CMK (cell line): ENCODE measurements at places on chromosomes 2 and 18.

- no peak for DNase-seq
These were observed 956.3 kb downstream of the SLC4A3 start for GRCh38 chr2:220583725-220584124.

DNA sequence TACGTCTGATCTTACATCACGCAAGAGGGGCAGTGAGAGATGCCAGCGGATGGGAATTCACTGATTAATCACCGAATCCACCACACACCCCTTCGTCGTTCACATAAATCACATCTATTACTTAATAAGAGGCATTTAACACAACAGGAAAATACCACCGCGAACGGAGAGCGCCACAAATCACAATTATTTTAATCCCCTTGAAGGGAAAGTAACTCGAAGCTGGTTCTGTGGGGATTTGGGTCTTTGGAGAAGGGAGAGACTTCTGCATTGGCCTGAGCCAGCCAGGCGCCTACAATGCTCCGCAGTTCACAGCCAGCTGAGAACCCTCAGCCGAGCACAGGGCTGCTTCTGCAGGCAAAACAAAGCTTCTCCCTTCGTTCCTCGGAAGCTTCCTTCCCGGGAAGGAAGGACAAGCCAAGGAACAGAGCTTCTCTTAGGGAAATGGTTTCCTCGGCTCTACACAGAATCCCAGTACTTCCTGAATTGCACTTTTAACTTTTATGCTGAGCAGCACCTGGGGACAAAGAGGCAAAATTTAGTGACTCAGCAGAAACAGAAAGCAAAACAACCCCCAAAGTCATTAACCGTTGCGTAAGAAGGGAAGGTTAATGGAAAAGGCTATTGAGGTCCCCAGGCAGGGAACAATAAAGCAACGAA, at the start of gene LRP1B:
Gene LRP1B, minus strand, starts transcription at position 7 of the 660 bp plus-strand sequence. CDS start 287 bp downstream, outside the sequence.
- no peak for DNase-seq

DNA sequence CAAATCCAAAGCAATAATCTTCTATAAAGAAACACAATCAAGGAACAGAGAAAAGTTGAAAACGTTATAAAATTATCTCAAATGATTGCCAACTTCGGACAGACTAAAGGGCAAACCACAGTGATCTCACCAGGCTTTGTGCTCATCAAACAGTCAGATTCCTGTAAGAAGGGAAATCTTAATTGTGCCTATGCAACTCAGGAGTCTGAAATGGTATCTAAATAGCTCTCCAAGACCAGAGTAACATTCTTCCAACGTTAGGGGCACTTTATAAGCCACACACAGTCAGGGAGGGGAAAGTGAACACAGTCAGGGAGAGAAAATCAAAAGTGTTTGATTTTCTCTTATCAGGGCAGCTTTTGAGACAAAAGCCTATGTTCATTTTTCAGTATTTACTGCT, 29.4 kb downstream of the PLEKHM3 start:
- DNase-seq: no peak

GRCh38 chr2:76517574-76517909, 806.8 kb upstream of the GCFC2 start:
- no peak for DNase-seq

- no peak for DNase-seq
These were observed 16.0 kb downstream of the TMEM177 start for GRCh38 chr2:119694845-119695521.

- no peak for DNase-seq
These were observed 67.3 kb upstream of the SALL3 start for GRCh38 chr18:78912336-78912735.

- no peak for DNase-seq
These were observed at the start of gene UNC80 for GRCh38 chr2:209771474-209772289. UNC80 (plus strand) TSS chr2:209771832; CDS start chr2:209772073, 241 bp downstream.

DNA sequence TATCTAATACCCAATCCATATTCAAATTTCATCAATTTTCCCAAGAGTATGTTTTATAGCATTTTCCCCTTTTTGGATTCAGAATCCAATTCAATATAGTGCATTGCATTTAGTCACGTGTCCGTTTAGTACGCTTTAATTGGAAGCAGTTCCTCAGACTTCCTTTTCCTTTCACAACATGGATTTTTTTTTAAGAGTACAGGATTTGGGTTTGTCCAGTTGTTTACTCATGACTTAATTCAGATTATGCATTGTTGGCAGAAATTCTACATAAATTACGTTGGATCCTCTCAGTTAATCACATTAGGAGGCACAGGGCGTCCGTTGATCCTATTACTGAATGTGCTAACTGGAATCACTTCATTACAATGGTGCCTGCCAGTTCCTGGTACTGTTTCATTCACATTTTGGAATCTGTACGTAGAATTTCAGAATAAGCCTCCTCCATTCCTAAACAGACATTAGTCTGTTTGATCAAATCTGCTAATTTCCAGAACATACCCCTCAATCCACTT, 70.0 kb upstream of the ATIC start:
- no peak for DNase-seq

GRCh38 chr2:85705680-85706039, 11.5 kb downstream of the GNLY start:
- DNase-seq: no peak

GRCh38 chr2:186780701-186781316, 68.2 kb downstream of the ZSWIM2 start:
- DNase-seq: no peak

GRCh38 chr2:184339966-184340365, 258.4 kb upstream of the ZNF804A start:
- DNase-seq: no peak

GRCh38 chr2:171260471-171261424, 100.1 kb upstream of the TLK1 start:
- no peak for DNase-seq
